A375 (cell line): ENCODE measurements at places on chromosomes 13 and 19. TPM values are rescaled to one million over a fixed set of nuclear protein-coding genes. Genes with fewer than 3 reads are reported as not detected.

Gene FPR2
- 0.03 TPM in 1 of 2 replicates, not detected in the other for total RNA-seq

Gene IZUMO1
- not detected in 2 replicates for total RNA-seq

Gene DMWD
- 73.8 and 79.2 TPM in 2 replicates for total RNA-seq

Gene SLC8A2
- not detected in 2 replicates for total RNA-seq

Gene RNF225
- total RNA-seq, result 1.4 and 3.8 TPM in 2 replicates

Gene NKPD1
- total RNA-seq, result not detected in 2 replicates

Gene FXYD5
- total RNA-seq, result 143 and 156 TPM in 2 replicates

Gene GFY
- total RNA-seq, result not detected in 2 replicates

Gene GARIN5A
- 0.15 and 0.88 TPM in 2 replicates for total RNA-seq

Gene NFIX
- total RNA-seq, result 22.5 and 28.1 TPM in 2 replicates

Gene UGGT2
- total RNA-seq, result 34.0 and 38.6 TPM in 2 replicates

Gene POSTN
- total RNA-seq, result 0.57 and 1.6 TPM in 2 replicates

Gene CIC
- total RNA-seq, result 21.3 and 24.1 TPM in 2 replicates

Gene SAFB
- total RNA-seq, result 61.2 and 65.0 TPM in 2 replicates

Gene C19orf67
- not detected in 2 replicates for total RNA-seq

Gene MATK
- not detected in 2 replicates for total RNA-seq

Gene KLK14
- total RNA-seq, result 0.85 TPM in 1 of 2 replicates, not detected in the other

Gene CLDN10
- total RNA-seq, result not detected in 2 replicates

Gene MEIOSIN
- total RNA-seq, result 0.40 TPM in 1 of 2 replicates, not detected in the other

Gene ELL
- 21.9 and 26.6 TPM in 2 replicates for total RNA-seq

Gene ADGRL1
- total RNA-seq, result 15.2 and 16.1 TPM in 2 replicates

Gene LGI4
- total RNA-seq, result 0.64 and 3.0 TPM in 2 replicates

Gene CNOT3
- total RNA-seq, result 26.0 and 31.0 TPM in 2 replicates

Gene IZUMO2
- not detected in 2 replicates for total RNA-seq

Gene C2CD4C
- 0.58 and 0.98 TPM in 2 replicates for total RNA-seq

Gene GPC5
- 1.2 and 1.3 TPM in 2 replicates for total RNA-seq

Gene EBI3
- 1.8 and 4.5 TPM in 2 replicates for total RNA-seq

Gene LILRA1
- not detected in 2 replicates for total RNA-seq

Gene FBN3
- not detected in 2 replicates for total RNA-seq

Gene ELAVL1
- total RNA-seq, result 48.0 and 51.5 TPM in 2 replicates

Gene SLC7A9
- total RNA-seq, result not detected in 2 replicates

Gene SELENOV
- not detected in 2 replicates for total RNA-seq

Gene RASGRP4
- total RNA-seq, result not detected in 2 replicates

Gene ICAM4
- 0.30 and 0.58 TPM in 2 replicates for total RNA-seq

Gene C5AR2
- total RNA-seq, result not detected in 2 replicates

Gene NTF4
- total RNA-seq, result 0.40 TPM in 1 of 2 replicates, not detected in the other

Gene DAND5
- 0.38 TPM in 1 of 2 replicates, not detected in the other for total RNA-seq

Gene KLC3
- 0.24 TPM in 1 of 2 replicates, not detected in the other for total RNA-seq

Gene CYP4F11
- total RNA-seq, result 0.58 and 0.72 TPM in 2 replicates

Gene DENND1C
- total RNA-seq, result not detected in 2 replicates

Gene ZGLP1
- total RNA-seq, result 1.0 and 2.4 TPM in 2 replicates

Gene SPRED3
- total RNA-seq, result 8.5 and 10.9 TPM in 2 replicates

Gene ADGRE3
- not detected in 2 replicates for total RNA-seq

Gene PEAK3
- total RNA-seq, result not detected in 2 replicates

Gene DNAAF3
- 2.6 and 2.9 TPM in 2 replicates for total RNA-seq

Gene ZNF431
- total RNA-seq, result 4.3 and 9.6 TPM in 2 replicates

Gene PET100
- 60.7 and 62.6 TPM in 2 replicates for total RNA-seq

Gene CLIP3
- 4.0 and 5.8 TPM in 2 replicates for total RNA-seq

Gene F10
- not detected in 2 replicates for total RNA-seq

Gene TMEM145
- total RNA-seq, result 2.2 and 5.0 TPM in 2 replicates

Gene NMRK2
- not detected in 2 replicates for total RNA-seq

Gene PSG4
- not detected in 2 replicates for total RNA-seq

Gene CABP5
- not detected in 2 replicates for total RNA-seq

Gene NAPSA
- not detected in 2 replicates for total RNA-seq

Gene SLC7A10
- not detected in 2 replicates for total RNA-seq
